ENCODE measurements at places on chromosomes 12 and 14.

DNA sequence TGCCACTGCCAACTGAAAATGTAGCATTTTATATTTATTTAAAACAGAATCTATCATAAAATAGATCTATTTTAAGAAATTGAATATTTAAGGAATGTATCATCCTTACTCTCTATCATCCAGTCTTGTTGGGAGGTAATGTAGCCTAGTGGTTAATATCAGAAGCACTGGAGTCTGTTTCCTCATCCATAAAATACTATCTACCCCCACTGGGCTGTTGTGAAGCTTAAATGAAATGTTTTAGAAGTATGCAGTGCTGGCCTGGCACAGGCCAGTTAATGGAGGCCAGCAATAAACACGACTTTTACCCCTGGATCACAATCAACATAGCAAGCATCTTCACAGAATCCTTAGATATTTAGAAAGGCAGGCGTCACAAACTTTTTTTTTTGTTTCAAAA is 188.0 kb downstream of the CAND1 start:
- DNase-seq = no peak

DNA sequence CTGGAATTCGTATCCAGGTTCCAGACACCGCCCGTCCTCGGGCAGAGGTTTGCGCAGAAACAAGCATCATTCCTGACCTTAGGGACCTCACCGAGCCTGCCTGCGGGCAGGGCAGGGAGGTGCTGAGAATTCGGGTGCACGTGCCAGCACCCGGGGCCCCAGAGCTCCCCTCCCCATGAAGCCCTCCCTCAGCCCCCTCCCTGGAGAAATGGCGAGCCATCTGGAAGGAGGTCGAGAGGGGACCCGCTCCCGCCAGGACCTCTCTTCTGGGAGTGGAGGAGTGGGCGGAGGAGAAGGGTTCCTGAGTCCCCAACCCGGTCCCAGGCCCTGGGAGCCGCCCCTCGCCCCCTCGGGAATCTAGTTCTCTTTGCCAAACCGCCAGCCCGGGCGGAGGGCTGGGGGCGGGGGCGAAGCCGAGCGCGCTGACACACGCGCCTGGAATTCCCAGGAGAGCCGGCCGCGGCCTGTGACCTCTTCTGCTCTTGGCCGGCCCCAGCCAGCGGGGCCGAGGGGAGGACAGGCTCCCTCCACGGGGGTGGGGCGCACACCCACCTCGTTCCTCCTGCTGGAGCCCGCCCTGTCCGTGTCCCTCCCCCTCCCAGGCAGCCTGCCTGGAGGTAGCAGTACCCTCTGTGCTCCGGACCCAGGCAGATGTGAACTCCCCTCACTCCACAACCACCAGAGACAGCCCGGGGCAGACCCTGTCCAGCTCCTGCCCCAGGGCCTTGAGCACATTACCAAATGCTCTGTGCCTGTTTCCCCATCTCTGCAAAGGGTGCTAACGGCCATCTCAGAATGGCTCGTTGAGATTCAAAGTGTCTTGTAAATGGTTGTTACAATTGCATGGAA is 23.0 kb upstream of the GPR132 start:
- DNase-seq = no peak

DNA sequence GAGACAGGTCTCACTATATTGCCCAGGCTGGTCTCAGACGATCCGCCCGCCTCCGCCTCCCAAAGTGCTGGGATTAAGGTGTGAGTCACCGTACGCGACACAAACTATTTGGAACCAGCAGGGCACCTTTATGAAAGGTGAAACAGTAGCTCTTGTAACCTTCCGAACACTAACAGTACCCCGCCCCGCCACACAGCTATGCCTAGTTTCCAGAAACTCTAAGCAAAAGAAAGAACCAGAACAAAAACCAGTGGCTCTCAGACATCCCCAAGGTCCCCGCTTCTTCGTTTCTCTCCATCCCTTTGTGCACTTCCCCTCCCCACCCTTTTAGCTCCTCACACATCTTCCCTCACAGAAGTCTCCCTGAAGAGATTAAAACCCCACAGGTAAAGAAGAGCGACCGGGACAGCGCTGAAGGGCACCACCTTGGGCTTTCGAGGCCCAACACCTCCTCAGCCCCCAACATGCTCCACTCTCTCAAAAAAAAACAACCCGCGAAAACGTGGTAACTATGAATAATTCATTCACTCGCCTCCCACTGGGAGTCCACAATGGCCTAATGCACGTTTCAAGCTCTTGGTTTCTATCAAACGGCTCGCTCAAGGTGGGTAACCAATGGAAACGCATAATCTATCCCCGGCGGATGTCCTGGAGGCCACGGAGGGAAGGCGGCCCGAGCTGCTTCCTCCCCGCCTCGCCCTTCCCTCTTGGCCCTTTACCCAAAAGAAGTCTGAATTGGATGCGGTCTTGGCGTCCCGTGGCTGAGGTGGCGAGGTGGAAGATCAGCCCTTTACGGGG is 877 bp downstream of the BAG5 start:
- DNase-seq = no peak

DNA sequence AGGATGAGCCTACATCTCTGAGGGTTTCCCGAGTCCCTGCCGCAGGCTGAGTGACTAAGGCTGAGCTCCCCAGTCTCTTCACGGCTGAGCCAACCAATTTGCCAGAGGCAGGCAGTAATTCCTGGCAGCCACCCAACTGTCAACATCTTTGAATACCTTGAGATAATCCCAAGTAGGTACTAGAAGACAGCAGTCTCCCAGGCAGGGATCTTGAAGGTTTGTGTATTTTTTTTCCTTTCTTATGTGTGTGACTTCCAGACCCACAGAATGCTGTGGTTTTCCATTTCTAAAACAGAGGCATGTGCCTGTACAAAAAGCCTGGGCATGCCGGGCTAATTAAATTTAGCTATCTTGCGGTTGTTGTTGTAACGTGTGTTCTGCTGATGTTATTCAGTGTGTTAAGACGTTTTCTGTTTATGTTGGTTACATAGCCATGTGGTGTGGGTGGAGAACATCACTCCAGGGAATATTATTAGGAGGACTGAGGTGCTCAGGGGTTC is 155.5 kb downstream of the ANO2 start:
- DNase-seq = no peak

All from NCI-H446 treated with DMSO at 0.1 percent for 48 hours (cell line).